ENCODE measurements at places on chromosomes 1 and 21.
A peak's percentile ranks its signal among the peaks of the same experiment; 100 is the strongest.

DNA sequence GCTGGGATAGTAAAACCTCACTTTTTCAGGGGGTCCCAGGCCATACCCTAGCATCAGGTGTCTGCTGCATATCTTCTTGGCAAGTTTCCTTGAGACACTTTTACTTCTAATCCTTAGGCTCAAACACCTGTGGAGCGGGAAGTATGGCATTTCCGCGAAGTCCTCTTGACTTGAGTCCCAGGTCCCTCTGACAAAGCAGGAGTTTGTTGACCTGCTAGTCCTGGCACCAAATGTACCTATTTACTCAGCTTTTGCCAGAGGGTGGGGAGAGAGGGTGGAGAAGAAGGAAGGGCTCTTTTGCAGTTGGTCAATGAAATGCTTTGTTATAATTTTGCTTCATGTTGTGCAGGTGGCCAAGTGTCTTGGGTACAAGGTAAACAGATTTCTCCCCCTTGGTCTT is 59.7 kb downstream of the CLIC6 start:
- peak; percentile 60 for DNase-seq

DNA sequence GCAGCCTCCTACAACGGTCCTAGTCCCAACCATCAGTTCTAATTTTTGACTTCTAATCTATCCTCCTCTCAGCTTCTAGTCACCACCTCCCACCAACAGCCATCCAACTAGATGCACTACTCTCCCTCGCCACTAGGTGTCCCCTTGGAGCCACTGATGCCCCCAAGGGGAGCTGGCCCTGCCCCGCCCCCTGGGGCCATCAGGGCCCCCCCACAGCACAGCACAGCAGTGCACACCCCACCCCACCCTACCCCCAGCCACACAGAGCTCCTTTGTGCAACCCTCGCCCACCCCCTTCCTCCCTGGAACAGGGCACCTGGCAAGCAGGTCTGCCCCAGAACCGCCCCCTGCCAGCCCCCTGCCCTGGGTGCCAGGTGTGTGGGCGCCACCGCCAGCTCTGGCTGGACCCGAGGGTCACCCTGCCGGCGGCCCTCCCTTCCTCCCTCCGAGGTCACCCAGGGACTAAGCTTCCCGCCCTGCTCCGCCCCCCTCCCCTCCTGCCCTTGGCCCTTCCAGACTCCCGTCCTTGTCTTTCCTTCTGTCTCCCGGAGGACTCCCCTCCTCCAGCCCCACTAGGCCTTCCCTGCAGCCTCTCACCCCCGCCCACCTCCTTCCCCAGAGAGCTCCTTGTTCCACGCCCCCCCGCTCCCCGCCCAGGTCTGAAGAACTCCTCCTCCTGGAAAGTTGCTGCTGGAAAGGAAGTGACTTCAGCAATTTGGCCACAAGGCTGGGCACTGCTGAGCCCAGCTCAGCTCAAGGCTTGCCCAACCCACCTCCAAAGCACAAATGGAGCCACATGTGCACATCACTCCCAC is 47.0 kb downstream of the AHDC1 start:
- peak; percentile 2 for DNase-seq

DNA sequence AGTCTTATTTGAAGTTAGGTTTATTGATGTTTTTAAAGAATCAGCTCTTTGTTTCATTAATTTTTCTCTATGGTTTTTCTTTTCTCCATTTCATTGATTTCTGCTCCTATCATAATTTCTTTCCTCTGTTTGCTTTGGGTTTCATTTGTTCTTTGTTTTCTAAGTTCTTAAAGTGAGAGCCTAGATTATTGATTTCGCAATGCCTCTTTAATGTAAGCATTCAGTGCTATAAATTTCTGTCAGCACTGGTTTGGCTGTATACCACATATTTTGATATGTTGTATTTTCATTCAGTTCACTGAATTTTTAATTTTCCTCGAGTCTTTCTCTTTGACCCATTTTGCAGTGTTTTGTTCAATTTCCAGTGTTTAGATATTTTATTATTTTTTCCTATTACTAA is 68.7 kb downstream of the DNAH14 start:
- no peak for DNase-seq

GRCh38 chr1:225820522-225821120 is 10.7 kb downstream of the EPHX1 start:
- no peak for DNase-seq

GRCh38 chr1:33446590-33446989 is 15.7 kb upstream of the PHC2 start:
- no peak for DNase-seq

DNA sequence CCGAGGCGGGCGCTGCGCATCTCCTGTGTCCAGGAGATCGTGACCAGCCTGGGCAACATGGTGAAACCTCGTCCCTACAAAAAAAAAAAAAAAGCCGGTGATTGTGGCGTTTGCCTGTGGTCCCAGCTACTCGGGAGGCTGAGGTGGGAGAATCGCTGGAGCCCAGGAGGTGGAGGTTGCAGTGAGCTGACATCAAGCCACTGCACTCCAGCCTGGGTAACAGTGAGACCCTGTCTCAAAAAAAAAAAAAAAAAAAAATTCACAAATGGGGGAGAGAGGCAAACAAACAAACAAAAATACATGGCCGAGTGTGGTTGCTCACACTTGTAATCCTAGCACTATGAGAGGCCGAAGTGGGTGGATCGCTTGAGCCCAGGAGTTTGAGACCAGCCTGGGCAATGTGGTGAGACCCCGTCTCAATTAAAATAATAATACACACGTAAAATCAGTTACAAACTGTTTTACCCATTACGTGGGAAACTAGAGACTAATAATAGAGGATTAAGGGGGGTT is 758 bp downstream of the TATDN3 start:
- DNase-seq: no peak

GRCh38 chr1:165942927-165943597 is 115.6 kb downstream of the UCK2 start:
- DNase-seq: no peak

DNA sequence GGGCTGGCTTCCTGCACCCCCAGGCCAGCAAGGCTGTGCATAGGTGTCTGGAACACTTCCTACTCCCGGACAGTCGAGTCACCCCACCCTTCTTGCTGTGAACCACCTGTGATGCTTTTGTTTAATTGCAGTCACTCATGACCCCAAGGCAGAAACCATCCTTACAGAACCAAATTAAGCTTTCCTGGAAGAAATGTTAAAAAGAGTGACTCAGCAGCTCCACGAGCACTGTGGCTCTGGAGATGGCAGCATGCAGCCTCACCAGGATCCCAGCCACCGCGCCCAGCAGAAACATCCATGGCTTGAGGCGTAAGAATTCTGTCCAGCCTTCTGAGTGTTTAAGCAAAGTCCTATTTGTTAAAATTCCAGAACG is 28.8 kb downstream of the SNAP47 start:
- DNase-seq: no peak

DNA sequence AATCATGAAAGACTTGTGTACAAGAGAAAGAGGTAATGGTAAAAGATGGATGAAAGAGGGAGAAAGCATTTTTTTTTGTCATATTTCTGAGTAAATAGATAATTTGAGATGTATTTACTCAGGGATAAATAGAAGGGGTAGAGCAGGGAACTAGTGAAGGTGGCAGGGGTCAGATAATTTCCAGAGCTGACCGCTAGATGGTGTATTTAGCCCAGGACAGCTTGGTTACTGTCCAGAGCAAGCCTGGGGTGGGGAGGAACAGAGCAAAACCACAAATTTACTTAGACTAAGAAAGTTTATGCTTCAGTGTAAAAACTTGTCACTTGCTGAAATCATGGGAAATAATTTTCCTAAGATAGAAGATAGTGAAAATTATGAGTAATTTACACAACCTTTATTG is 91.5 kb downstream of the XCL2 start:
- DNase-seq: no peak

DNA sequence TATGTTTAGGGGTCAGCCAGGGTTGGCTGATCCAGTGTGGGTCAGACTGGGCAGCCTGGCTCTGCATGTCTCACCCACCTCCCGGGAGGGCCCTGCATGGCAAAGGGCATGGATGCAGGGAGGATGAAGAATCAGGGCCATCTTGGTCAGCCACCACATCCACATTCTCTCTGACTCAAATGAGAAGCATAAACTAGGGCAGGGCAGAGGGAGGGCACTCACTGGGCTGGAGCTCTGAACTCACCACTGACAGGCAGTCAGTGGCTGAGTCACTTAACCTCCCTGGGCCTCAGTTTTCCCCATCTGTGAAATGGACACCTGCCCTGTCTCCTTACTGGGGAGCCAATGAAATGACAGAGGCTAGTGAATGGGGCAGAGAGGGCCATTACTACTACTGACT is 4.3 kb upstream of the CELA2A start:
- no peak for DNase-seq

DNA sequence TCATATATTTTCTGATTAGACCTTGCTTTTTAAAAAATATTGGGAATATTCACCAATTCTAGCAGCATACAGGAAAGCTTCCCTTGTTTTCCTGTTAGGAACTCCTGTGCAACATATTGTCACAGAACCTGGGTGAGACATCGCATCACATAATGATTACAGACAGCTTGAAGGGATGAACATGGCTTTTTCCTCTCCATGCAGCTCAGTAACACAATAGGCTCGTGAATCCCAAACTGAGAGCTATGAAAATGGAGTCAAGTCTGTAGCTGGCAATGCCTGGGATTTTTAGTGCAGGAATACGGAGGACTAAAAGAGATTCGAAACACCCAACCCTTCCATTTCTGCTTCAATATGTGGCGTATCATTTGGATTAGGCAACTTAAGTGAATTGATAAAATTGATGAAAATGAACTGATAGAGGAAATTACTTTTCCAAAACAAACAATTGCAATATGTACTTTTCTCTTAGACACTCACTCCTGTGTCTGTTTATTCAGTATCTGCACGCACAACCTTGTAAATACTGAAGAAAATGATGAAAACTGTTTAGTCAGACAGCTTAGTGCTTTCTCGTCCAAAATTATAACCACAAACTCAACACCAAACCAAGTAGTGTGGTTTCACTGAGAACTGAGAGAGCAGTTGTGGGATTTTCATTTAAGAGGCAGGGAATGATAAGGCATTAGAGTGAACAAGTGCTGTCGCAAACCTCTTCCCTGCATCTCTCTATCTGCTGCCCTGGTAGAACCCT is 250.4 kb downstream of the PTBP2 start:
- no peak for DNase-seq

- DNase-seq: no peak
These were observed 4.0 kb downstream of the STPG1 start for GRCh38 chr1:24409535-24409934.

- DNase-seq: no peak
These were observed 111.6 kb upstream of the ZC3H12A start for GRCh38 chr1:37362594-37363385.

- DNase-seq: no peak
These were observed 21.2 kb upstream of the NUF2 start for GRCh38 chr1:163300568-163300967.

- no peak for DNase-seq
These were observed 59.9 kb downstream of the MAN1C1 start for GRCh38 chr1:25676488-25676887.

GRCh38 chr1:6301526-6301925 is 40.6 kb upstream of the GPR153 start:
- no peak for DNase-seq

GRCh38 chr1:102687383-102687782 is 420.9 kb downstream of the COL11A1 start:
- DNase-seq: no peak

GRCh38 chr1:51044199-51044598 is 57.8 kb upstream of the C1orf185 start:
- DNase-seq: no peak

- DNase-seq: no peak
These were observed 4.4 kb downstream of the KIF17 start for GRCh38 chr1:20713440-20713839.

GRCh38 chr1:243792891-243793290 is 57.2 kb downstream of the AKT3 start:
- no peak for DNase-seq

DNA sequence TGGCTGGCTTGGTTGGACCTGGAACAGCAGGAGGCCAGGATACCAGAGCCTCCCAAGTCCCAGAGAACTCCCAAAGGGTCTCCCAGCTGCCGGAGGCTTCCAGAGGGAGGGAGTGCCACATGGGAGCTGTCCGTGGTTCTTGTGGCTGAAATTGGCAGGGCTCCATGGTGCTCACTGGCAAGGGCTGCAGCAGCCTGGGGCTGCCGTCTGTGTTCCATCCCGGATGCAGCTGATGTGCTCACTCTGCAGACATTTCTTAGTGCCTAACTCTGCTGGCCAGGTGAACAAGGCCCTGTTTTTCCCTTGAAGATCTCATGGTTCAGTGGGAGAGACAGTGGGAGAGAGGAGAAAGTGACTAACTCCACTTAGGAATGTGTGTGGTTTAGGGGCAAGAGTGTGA is 261.1 kb downstream of the CAMTA1 start:
- no peak for DNase-seq

- peak; percentile 25 for DNase-seq
These were observed 1.1 kb downstream of the GABPA start for GRCh38 chr21:25735646-25736597.

- DNase-seq: no peak
These were observed 98.3 kb upstream of the FGGY start for GRCh38 chr1:59198564-59198963.

- DNase-seq: no peak
These were observed 416.1 kb downstream of the NPHP4 start for GRCh38 chr1:5576011-5576672.

GRCh38 chr1:89025928-89026327 is 3.3 kb upstream of the GBP3 start:
- DNase-seq: no peak

DNA sequence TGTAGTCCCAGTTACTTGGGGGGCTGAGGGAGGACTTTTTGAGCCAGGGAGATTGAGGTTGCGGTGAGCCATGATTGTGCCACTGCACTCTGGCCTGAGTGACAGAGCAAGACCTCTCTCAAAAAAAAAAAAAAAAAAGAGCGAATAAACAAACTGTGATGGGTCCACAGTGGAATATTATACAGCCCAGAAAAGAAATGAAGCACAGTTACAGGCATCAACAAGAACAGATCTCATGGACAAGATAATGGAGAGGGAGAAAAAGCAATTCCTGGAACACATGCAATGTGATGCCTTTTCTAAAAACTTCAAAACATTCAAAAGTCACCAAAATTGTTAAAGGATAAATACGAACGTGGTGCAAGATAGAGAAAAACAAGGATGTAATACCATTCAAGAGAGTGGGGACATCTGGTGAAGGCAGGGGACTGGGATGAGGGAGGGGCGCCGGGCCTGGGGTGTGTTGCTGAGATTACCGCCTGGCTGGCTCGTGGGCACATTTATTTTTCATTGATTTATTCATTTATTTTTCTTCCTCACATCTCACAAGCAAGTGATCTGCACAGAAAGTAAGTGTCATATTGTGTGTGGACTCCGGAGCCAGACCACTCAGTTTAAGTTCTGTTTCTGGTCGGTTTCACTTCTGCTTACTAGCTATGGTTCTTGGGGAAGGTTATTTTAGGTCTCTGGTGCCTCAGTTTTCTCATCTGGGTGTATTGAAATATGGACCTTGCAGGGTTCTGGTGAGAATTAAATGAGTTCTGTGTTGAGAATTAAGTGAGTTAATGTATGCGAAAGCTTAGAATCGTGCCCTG is 30.1 kb downstream of the ABCG1 start:
- no peak for DNase-seq

DNA sequence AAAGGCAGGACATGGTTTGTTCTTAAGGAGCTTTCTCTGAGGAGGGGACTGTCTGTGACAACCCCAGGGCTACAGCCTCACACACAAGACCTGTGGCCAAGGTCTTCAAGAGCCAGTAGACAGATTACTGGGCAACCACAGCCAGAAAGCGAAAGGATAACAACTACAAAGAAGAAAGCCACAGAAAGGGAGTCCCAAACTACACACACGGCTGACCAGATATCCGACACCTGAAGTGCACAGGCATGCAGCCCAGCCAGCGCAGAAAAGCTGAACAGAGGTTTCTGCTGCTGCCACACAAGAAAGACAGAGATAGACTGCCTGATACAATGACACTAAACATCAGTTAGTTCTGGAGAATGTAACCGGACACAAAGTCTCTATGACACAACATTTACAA is 21.4 kb upstream of the NADK start:
- DNase-seq: no peak

Measured in NCI-H748 treated with DMSO at 0.1 percent for 48 hours (cell line).